NCI-H2029 treated with DMSO at 0.1 percent for 48 hours (cell line): ENCODE measurements at places on chromosomes 1 and 21.

DNA sequence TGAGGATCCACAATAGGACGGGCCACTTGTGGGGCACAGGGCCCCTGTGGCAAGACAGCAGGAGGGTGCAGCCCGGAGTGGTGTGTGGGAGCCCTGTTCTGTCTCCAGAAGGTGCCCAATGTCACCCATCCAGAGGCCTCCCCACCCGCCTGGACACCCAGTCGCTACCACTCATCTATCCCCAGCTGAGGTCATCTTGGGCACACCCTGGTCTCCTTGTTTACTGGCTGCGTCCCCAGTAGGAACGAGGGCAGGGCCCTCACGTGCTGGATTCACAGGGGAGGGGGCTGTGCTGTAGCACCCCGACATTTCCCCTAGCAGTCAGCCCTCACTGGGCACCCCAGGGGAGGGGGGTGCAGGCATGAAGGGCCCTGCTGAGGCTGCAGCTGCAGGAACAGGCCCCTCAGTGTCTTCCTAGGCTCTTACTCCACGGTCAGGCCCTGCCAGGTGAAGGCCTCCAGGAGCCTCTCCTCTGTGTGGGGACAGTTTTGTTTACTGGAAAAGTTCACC, 2.3 kb upstream of the TNNT2 start:
- no peak for DNase-seq

- no peak for DNase-seq
Observed at GRCh38 chr1:29266912-29267311, 30.6 kb downstream of the PTPRU start.

DNA sequence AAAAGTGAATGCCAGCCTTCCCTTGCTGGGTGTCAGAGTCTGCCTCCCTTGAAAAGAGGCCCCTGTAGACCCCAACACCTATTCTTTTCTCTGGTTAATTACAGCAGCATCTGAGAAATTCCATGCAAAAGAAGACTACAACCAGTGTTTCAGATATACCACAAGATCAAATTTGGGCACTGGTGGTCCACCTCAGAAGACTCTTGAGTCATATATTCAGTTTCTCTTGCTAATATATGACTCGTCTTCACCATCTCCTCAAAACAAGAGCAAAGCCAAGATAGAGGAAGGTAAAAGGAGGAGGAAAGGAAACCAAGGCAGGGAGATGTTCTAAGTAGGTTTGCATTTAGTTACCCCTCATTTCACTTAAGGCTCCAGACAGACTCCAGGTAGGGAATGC, 259.9 kb downstream of the ZNF648 start:
- no peak for DNase-seq

DNA sequence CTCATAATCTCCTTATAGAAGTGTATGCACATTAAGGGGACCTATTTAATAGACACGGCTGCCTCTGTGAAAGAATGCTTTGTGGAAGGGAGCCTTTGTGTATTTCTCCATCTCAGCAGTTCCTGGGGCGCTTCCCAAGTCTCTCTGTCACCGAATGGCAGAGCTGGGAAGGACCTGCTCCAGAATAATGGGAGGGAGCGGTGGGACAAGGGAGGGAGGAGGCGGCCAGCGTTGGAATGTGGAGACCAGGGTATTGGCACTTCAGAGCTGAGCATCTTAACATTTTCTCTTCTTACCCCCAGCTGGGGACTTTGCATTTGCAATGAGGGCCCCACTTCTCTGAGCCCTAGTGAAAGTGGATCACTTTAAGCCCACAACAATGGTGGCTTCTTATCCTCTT, 23.9 kb downstream of the CACHD1 start:
- no peak for DNase-seq

DNA sequence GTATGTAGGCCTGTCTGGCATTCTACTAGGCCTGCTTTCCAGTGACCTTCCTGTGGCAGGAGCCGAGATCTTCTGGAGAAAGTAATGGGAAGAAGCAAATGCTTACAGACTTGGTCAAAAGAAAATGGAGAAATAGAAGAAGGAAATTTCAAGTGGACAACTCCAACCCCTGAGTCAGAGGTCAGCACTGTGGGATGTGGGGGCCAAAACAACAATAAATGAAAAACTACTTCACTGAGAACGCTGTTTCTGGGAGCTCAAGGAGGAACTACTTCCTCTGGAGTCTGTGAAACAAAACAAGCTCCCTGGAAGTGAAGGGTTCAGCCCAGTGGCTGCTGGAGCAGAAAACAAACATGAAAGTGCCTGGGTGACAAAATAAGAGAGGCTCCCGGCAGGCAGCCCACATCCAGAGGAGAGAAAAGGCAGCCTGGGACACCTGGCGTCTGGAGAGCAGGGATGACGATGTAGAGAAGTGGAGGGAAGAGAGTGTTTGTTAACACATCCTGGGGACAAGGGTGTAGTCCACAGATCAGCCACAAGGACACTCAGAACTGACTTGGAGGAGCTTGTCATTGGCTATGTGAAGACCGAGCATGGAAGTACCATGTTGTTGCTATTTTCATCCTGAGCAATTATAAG, 355.2 kb downstream of the SMYD3 start:
- peak; percentile 93 for DNase-seq

GRCh38 chr1:31487143-31487542, 74.1 kb downstream of the SERINC2 start:
- no peak for DNase-seq

DNA sequence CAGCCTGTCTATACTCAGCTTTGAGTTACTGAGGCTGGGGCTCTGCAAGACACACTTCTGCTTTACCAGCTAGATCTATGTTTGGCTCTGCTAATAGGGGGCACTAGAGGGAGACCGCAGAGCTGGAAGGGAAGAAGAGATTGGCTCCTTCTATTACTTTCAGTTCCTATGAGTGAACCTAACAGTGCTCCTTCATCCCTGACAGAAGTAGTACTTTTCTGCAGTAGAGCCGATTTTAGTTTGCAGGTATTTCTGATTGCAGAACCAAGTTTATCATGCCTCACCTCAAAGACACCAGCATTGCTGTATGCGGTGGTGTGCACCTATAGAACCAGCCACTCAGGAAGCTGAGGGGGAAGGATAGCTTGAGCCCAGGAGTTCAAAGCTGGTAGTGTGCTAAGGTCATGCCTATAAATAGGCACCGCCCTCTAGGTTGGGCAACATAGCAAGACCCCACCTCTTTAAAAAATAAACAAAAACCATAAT, 5.7 kb upstream of the ZDHHC18 start:
- DNase-seq, result no peak

DNA sequence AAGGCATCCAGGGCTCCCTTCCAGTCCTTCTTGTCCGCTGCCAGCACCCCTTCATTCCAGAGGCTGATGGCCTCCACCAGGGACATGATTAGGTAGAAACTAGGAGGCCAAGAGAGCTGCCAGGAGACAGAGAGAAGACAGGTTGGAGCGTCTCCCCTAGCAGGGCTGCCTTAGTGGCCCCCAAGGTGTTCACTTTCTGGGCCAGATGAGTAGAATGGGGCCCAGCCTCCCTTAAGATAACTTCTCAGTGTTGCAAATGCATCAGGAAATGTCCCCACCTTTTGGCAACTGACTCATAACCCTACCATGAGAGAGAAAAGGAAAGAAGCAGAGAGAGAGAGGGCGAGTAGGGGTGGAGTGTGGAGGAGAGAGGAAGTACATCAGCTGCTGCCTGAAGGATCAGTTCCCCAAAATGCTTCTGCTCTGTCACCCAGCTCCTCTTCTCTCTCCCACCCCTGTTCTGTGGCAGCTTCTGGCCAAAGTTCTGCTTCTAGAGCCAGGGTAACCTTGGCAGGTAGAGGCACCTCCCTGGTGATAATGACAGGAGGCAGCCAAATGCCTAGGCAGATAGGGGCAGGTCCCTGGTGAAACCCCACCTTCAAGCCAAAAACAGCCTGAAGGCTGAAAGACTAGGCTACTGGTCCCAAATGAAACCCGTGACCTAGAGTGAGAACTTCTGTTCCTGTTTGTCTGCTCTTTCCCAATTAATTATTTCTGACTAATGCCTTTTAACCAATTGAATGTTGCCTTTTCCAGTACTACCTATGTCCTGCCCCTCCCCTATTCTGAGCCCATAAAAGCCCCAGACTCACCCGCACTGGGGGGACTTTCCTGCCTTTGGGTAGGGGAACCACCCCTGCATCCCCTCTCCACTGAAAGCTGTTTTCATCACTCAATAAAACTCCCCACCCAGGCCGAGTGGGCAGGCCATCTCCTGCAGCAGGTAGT, at the start of gene NCF2:
NCF2 (minus strand) TSS at position 216 of the 948 bp plus-strand sequence; CDS start at position 86, 130 bp downstream.
- no peak for DNase-seq

DNA sequence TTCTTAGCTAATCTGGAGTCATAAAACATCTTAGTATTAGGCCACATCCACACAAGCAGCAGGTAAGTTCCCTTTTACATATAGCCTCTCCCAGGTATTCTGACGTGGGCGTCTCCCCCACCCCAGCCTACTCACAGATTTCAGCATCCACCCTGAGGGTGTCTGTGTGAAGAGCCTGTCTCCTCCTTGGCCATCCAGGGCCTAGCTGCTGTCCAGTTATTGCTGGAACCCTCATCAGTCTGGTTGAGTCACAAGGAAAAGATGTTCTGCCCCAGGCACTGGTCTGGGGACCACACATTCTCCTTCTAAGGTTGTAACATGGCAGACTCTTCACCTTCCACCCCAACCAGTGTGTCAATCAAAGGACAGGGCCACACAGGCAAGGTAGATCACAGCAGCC, 57.6 kb downstream of the ETS2 start:
- no peak for DNase-seq

GRCh38 chr1:30183895-30184294, 539.5 kb downstream of the MATN1 start:
- no peak for DNase-seq

DNA sequence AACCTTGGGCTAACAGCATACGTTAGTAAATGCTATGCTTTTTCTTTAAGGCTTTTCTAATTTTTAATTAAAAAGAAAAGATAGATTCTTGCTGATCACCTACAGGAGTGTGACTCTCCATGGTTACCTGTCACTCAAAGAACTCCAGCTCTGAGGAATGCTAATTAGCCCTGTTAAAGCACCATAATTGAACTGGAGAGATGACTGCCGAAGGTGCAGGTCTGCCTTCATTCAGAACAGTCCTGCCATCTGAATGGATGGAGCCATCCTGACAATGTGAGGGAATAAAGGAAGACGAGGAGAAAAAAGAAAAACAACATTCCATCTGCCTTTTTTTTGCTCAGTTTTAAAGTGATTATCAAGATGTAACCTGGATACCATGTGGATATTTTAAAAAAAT, 94.6 kb downstream of the ATP6V1G3 start:
- DNase-seq, result no peak

DNA sequence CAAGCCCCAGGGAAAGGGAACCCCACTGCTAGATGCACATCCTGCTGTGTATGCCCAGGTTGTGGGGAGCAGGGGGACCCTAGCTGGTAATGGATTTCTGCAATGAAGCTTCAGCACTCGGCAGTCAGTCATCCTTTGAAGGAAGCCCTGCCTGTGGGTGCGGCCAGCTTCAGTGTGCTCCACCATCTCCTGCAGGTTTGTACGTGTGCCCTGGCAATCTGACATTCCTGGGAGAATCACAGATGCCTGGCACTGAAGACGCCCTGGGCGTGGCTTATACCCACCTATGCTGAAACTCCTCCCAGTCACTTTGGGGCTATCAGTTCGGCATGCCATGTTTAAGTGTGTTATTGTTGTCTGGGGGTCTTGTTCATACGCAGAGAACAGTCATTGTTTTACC, 6.8 kb downstream of the SPRR5 start:
- no peak for DNase-seq

DNA sequence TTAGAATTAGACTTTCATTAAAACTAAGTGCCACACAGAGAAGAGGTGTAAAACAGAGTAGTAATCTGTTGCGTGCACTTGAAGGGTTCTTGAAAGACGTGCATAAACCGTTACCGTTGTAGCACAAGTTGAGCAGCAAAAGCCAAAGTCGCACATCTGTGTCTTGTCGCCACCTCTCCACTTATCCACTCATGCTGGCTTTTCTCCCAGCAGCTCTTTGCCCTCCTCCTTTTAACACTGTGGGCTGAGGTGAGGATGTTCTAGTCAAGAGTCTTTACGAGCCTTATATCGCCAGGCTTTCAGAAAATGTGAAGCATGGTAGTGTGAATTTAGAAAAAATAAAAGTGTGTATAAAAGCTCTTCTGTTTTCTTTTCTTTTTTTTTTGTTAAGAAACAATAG, 48.0 kb downstream of the NR5A2 start:
- no peak for DNase-seq

DNA sequence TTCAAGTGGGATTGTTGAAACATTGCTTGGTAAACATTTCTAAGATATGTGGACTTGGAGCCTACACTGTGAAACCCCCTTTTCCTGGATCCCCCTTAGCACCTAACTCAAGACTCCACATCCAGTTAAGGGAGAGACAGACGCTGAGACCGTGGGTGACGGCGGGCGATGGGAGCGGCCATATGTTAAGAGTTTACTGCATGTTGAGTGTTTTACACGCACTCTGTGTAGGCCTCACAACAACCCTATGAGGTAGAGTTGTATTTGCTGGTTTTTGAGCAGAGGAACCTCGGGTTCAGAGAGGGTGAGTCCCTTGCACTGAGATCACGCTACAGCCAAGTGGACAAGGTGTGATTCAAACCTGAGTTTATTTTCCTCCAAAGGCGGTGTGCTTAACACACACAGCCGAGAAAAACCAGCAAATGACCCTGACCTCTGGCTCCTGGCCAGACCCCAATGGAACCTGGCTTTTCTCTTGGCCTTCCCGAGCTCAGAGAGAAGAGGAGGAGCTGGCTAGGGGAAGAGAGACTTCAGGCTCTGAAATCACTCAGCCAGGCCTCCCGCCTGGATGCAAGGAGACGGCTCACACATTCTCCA, 46.9 kb upstream of the GOLT1A start:
- DNase-seq, result no peak

DNA sequence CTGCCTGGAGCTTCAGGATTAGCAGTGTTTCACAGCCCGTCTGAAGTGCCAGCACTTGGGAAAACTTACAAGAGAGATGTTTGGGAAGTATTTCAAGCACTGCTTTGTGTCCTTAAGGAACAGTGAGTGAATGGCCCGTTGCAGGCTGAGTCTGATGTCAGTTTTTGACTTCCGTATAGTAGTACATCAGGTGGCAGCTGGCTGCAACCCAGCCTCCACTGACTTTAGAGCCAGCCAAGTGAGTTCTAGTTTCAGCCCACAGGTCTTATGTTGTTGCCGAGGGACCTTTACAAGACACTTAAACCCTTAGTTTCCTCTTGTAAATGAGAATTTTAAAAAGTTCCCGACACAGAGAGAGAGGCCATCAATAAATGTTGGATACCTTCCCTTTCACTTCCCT, 35.0 kb downstream of the UCK2 start:
- no peak for DNase-seq

DNA sequence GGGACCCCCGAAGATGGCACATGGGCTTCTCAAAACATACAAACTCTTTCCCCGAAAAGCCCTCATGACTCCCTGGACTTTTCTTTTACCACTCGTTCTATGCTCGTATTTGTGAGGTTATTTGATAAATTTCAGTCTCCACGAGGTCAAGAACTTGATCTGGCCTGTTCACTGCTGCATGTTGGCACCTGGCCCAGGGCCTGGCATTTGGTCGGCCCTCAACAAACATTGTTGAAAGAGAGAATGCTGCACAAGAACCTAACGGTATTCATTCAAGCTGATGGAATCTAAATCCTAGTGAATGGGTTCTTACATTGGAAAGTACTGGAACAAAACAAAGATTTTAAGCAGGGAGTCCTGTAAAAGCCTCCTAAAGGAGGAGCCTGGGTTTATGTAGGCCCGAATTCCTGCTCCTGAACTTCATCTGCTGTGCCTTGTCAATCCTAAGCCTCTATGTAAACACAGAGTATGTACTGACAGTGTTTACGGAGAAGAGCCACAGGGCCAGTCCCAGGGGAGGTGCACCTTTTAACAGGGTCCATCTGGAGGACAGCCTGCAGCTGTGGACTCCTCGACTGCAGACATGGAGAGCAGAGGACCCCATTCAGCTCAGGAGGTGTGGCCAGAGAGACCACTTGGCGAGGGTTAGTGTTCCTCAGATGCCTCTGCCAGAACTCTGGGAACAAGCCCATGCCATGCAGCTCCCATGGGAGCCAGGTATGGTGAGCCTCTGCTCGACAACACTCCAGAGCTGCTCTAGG, 46.9 kb downstream of the L1TD1 start:
- DNase-seq, result peak; percentile 94
